GM04503 (cell line): ENCODE measurements at places on chromosomes 7 and 10.
A peak's percentile ranks its signal among the peaks of the same experiment; 100 is the strongest.

- no peak for DNase-seq
Observed at GRCh38 chr7:88540012-88540411, 219.5 kb upstream of the ZNF804B start.

DNA sequence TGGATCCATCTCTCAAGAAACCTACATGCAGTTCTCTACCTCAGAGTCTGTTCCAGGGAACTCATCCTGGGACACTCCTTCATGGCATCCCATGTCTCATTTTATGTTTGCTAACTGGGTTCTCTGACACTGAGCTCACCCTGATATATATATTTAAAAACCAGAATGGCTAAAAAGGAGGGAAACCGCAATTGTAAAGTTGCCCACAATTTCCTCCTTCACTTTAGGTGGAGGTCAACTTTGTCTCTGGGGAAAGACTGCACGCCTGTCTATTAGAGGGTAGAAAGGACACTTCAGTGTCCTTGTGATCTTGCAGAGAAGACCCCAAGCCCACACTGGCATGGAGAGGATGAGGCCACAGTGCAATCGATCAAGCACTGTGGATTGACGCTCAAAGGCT is 131.7 kb downstream of the TEX36 start:
- DNase-seq = no peak

DNA sequence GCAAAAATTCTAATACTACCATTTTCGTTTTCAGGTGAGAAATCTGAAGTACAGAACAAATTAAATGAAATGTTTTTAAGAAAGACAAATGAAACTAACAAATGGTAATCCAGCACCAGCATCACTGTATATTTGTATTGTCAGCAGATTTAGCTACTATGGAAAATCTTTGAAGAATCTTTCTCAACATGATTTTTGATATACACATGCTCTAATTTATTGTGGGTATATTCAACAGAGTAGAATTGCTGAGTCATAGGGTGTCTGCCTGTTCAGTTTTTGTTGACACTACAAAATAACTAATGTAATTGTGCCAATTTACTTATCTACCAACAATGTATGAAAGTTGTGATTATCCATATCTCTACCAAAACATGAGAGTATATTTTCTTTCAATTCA is 437.6 kb downstream of the PCDH15 start:
- DNase-seq = no peak

GRCh38 chr10:50431133-50431532 is 179.8 kb upstream of the ASAH2 start:
- DNase-seq = no peak

GRCh38 chr7:22476824-22477223 is 23.2 kb downstream of the STEAP1B start:
- DNase-seq = no peak

DNA sequence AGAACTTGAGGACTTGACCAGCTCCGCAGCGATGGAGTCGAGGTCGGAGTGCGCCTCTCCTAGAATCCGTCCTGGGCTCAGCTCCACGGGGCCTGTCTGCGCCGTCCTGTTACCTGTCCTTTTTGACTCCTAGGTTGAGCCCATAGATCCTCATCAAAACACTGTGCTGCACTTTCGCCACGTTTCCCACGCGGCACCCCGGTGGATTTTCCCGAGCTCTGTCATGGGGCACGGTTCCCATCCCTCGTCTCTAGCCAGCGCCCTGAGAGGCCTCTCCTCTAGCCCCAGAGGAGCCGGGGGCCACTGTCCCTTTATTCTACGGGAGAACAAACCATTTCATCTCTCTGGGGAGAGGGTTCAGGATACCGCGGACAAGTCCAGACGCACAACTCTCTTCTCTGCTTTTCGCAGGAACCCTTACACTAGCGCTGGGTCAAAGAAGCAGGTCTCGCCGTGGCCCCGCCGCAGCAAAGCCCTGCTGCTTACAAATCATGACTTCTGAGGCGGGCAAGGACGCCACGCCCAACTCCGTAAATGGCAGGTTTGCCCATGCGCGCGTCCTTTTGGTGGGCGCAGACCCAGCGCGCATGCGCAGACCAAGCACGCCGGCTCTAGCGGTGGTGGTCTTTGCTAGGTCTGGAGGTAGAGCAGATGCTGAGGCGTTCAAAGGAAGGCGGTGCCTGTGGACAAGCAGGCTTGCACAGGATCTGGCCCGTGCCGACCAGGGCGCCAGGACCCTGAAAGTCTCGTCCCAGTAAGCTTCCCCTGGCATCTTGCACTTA is 10.3 kb upstream of the ANKRD7 start:
- DNase-seq = no peak

GRCh38 chr7:113796557-113796956 is 122.3 kb downstream of the PPP1R3A start:
- DNase-seq = peak; percentile 31

GRCh38 chr10:69797959-69798358 is 3.7 kb upstream of the COL13A1 start:
- DNase-seq = no peak

- DNase-seq = no peak
Observed at GRCh38 chr10:47364366-47364765, 16.2 kb downstream of the RBP3 start.

GRCh38 chr7:81692146-81692905 is 77.5 kb downstream of the HGF start:
- no peak for DNase-seq

DNA sequence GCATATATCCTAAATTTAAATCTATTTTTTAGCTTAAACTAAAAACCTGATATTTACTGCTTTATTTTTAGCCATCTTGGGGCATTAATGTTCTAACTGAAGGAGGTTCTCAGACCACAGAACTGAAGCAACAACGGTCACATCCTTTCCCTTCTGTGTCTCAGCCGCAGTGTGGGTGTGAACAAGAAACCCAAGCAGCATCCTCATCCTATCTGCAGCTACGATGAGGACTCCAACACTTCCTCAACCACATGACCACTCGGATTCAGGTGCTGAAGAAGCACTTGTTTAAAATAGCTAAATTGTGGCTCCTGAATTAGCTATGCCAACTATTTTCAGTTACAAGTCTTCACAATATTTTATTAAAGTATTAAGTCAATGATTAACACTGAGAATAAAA is 5.3 kb downstream of the ESYT2 start:
- DNase-seq = no peak

DNA sequence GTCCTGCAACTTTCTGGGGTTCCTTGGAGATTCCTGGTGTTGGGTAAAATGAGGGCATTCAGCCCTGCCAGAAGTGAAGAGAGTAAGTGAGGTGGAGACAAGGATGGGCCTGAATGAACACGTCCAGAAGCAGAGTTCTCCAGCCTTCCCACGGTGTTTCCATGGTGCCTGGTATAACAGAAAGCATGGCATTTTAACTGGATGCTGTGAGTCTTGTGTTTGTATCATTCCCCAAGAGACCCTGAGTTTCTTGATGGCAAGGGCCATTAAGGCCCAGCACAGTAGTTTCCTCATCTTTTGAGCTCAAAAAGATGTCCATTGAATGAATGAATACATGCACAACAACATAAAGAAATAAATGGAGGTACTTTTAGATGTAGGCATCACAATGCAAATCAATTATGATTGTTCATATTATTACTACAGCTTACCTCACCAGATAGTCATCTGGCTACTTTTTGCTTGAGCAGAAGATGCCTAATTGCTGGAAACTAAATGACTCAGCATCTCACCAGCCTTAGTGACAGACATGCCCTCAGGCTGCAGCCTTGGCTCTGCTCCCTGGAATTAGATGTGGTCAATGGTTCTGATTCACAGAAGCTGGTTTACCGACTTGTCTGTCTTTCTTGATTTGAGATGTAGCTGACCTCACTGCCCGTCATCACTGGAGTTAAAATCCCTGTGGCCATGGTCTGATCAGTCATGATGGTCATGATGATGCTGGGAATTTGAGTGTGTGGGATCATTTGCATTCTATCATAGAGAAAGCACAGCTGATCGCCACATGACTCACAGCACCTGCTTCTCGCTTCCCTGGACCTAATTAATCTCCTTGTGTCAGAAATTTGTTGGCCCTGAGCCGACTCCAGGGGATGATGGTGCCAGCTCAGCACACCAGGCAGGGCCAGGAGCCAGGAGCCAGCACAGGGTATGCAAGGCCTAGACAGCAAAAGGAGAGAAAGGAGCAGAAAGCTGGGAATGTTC is 83.9 kb downstream of the CXCL12 start:
- DNase-seq = peak; percentile 98

DNA sequence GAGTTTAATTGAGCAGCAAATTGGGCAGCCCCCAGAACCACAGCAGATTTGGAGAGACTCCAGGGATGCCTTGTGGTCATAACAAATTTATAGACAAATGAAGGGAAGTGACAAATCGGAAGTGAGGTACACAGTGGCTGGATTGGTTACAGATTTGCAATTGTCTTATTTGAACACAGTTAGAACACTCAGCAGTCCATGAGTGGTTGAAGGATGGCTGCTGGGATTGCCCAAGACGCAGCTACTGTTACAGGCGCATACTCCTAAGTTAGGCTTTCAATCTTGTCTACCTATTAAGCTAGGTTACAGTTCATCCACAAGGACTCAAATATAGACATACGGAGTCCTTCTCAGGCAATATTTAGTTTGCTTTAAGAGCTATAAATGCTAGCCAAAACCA is 7.4 kb downstream of the ACADSB start:
- no peak for DNase-seq

GRCh38 chr10:79192677-79193003 is 123.9 kb downstream of the ZMIZ1 start:
- DNase-seq = no peak

GRCh38 chr7:140245611-140246105 is 68.9 kb upstream of the KDM7A start:
- no peak for DNase-seq
